ENCODE measurements at places on chromosomes 13 and 19.

DNA sequence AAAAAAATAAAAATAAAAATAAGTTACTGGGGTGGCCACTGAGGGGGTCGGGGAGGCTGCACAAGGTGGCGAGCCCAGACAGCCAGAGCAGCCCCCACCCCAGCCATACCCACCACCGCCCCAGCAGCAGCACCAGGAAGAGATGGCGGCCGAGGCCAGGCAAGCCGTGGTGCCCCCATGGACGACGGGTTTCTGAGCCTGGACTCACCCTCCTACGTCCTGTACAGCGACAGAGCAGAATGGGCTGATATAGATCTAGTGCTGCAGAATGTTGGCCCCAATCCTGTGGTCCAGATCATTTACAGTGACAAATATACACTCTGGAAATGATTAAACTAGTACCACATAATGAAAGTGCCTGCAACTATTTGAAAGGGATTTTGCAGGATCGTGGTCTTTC, 71.6 kb upstream of the ZDHHC20 start:
- DNase-seq, result no peak

DNA sequence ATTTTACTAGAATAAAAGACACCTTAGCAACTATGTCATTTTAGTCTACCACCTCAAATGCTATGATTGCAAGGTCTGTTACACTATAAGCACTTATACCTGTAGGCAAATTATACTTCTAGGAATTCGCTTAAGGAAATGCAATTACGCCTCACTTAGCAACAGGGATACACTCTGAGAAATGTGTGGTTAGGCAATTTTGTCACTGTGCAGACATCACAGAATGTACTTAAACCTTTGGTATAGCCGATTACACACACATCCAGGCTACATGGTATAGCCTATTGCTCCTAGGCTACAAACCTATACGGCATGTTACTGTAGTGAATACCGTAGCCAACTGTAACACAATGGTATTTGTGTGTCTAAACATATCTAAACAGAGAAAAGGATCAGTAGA, 30.0 kb upstream of the ZNF573 start:
- no peak for DNase-seq

- no peak for DNase-seq
Observed at GRCh38 chr13:46006688-46007452, 45.7 kb downstream of the ZC3H13 start.

GRCh38 chr13:98285317-98285716, 108.2 kb upstream of the RNF113B start:
- DNase-seq, result no peak

- DNase-seq, result no peak
Observed at GRCh38 chr13:42561752-42562467, 12.0 kb upstream of the TNFSF11 start.

DNA sequence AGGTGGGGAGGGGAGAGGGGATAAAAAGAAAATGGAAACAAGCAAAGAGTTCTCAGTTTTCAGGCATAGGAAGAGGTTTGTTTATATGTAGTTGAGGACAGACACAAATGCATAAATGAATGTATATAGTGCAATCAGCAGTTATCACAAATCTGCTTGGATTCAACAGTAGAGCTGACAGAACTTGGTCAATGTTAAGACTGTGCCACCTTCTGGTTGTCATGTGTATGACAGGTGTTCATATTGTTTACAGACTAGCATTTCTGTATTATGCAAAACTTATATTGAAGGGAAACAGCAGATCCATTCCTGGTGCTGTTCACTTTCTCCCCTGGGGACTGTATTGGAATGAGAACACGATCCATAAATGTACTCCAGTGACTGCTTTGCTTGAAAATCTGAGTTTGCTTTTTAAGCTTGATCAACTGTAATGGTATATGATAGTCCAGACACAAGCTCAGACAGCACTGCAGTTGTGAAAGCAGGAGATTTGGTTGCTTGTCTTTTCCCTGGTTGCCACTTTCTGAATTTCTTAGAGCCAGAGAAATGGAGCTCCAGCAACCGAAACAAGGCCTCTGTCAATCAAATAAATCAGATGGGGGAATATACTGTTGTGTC, 319.5 kb upstream of the OBI1 start:
- DNase-seq, result no peak

GRCh38 chr19:38544569-38545315, 73.0 kb downstream of the MAP4K1 start:
- no peak for DNase-seq

DNA sequence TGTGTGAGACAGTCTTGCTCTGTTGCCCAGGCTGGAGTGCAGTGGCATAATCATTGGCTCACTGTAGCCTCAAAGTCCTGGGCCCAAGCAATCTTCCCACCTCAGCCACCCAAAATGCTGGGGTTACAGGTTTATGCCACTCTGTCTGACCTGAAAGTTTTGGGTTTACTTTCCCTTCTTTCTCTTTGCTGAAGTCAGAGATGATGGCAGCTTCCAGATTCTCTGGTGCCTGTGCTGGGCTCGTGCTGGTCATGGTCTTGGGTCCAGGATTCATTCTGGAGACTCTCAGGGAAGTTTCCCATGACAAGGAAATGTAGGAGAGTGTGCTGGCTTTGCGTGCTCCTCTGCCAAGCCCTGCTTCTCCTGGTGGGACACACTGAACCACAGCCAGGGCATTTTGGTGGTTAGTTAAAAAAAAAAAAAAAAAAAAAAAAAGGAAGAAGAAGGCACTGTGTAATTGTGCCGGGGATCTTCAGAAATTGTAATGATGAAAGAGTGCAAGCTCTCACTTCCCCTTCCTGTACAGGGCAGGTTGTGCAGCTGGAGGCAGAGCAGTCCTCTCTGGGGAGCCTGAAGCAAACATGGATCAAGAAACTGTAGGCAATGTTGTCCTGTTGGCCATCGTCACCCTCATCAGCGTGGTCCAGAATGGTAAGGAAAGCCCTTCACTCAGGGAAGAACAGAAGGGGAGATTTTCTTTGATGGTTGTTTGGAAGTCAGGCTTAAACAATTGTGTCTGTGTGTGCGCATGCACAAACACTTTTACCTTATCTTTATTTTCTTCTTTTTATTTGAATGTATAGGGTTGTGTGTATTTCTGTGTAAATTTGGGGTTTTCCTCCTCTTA, at the start of gene ALOX5AP:
ALOX5AP (plus strand) TSS at position 519 of the 847 bp plus-strand sequence; CDS start at position 582, 63 bp downstream.
- DNase-seq, result no peak
